ENCODE measurements at places on chromosomes 5 and 9. TPM values are rescaled to one million over a fixed set of nuclear protein-coding genes. Genes with fewer than 3 reads are reported as not detected.

DNA sequence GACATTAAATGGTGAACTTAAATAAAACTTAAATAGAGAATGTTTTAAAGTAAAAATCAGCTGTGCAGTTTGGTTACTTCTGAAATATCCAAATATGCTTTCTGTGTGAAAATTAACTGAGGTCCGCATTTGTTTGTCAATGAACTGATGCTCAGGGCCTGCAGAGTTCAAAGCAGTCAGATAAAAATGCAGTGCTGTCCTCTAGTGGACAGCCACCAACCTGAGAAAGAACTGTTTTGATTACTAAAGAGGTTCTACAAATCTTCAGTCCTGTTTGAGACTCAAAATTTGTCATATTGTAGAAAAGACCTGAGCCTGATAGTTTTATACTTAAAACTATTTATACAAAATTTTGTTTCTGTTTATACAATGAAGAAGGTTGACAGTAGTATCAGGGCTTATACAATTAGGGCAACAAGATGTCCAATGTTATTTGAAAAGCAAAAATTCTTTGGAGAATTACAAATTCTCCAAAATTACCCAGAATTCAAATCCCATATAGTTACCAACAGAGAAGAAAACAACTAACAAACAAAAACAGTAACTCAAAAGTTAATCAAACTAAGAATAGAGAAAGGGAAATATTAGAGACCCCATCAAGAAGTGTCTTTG is 232.3 kb upstream of the TBCA start:
- DNase-seq: no peak

- DNase-seq: no peak
Observed at GRCh38 chr5:72066705-72067107, 40.6 kb upstream of the MAP1B start.

- DNase-seq: no peak
Observed at GRCh38 chr9:133543772-133544467, 9.4 kb downstream of the ADAMTSL2 start.

DNA sequence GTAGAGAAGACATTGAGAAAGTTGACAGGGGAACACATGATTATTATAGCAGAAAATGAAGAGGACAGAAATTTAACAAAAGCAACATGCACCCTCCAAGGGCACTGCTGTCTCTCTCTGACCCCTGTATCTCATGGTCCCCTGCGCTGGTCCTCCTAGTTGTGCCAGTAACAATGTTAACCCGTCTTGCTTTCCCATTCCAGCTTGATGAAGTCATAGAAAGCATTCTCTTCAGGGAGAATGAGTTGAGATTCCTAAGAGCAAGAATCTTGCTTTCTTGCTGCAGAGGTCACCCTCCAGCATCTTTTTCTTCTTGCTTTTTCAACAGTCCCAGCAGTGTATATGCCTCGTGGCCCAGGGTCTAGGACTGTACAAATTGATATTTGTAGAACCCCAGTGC is 279.6 kb upstream of the ADAMTSL1 start:
- no peak for DNase-seq

GRCh38 chr9:97462914-97463313 is 38.6 kb upstream of the TMOD1 start:
- no peak for DNase-seq

DNA sequence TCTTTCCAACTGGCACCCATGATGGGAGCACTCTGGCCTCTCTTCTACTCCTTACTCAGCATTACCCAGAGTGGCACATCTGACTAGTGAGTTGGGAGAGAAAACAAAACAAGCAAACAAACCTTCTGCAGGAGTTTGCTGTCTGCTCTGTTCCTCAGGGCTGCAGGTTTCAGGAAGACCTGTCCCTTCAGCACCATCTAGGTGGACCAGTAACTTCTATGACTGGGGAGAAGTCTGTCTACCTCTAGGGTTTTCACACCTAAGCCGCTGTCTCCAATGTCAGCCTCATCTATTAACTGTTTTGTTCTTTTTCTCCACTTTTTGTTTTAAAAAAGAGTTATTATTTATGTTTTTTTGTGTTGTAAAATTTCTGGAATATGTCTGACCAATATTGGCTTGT is 58.7 kb downstream of the RAB3C start:
- DNase-seq: no peak

GRCh38 chr9:127835991-127836516 is 18.4 kb downstream of the ENG start:
- DNase-seq: no peak

- DNase-seq: no peak
Observed at GRCh38 chr5:149635394-149635793, 54.1 kb downstream of the ARHGEF37 start.

GRCh38 chr9:110847671-110848070 is 179.1 kb downstream of the MUSK start:
- DNase-seq: no peak

- no peak for DNase-seq
Observed at GRCh38 chr9:34547960-34548611, 25.3 kb upstream of the ENHO start.

DNA sequence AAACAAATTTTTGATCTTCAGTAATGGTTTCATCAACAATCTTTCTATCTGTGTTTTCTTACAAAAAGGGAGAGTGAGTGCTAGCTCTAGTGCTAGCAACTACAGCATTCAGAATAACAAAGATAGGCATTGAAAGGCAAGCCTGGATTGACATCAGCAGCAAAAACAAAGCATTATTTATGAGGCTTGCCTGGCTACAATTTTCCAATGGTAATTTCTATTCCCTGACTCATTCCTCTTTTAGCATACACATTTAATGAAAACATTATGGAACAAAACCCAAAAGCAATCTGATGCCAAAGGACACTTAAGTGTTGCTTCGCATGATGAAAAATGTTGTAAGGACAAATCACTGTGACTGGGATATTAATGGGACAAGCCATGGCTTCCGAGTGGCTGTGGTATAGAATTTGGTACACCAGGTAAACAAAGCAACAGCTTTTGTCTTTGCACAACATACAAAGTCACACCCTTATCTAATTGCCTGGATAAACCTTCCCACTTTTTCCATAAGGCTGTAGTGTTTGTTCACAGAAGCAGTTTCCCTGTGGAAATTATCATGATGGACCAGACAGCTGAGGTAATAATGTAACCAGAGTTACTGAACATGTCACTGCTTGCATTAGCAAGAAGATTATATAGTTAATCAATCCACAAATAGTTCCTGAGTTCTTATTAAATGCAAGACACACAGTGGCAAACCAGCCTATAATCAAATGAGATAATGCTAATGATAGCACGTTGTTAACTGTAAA is 179.8 kb upstream of the EDIL3 start:
- DNase-seq: no peak

GRCh38 chr5:1915316-1915715 is 32.6 kb upstream of the IRX4 start:
- DNase-seq: no peak

DNA sequence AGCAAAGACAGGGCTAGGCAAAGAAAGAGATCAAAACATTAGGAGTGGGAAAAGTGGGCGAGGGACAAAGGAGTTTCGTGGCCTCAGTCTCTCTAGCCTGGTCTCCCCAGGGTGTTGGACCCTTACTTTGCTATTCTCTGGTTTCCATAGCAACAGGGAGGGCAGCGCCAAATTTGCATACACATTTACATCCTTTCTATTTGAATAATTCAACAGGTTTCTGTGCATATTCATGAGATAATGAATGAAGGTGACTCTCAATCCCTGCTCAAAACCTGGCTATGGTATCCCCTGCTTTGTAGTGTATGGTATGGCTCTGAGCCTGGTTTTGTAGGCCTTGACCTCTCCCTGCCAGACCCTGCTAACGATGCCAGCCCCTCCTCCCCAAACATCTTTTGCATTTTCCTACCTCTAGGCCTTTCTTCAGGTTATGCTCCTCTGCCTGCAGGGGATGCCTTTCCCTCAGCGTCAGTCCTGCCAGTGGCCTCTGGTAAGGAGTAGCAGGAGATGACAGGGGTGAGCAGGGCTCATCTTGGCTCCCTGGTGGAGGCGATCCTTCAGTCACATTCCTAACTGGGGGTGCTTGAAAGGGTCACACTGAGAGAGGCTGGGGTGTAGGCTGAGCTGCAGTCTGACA is 9.8 kb downstream of the RPP25L start:
- no peak for DNase-seq

- no peak for DNase-seq
Observed at GRCh38 chr5:138910546-138911185, 35.5 kb upstream of the LRRTM2 start.

DNA sequence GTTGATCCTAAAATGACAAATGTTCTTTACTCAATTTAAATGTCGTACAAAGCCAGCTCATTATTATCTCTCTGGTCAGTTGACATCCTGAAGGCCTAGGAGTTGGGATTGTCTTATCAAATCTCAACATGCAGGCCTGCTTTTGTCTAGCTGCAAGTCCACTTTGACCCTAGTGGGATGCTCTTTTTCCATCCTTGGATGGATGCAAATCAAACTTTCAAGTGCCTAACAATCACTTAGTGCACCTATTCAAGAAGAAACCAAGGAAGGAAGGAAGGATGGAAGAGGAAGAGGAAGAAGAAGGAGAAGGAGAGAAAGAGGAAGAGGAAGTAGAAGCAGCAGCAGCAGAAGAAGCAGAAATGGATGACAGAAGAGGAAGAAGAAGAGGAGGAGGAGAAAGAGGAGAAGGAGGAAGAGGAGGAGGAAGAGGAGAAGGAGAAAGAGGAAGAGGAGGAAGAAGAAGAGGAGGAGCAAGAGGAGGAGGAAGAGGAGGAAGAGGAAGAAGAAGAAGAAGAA is 109.6 kb downstream of the PIK3R1 start:
- DNase-seq: no peak

DNA sequence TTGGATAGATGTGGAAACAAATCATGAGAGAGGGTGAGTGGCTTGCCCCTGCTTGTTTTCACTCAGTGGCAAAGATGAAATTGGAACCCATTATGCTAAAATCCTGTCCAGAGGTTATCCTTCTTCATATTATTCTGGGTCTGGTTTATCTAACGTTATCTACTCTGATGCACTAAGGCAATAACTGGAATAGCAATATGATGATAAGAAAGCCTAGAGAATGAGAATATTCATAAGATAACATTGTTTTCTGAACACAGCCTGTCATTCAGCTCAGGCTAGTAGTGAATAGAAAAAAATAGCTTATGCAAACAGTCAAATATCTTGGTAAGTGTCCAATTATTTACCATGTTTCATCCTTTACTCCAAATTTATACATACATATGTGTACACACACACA is 132.0 kb upstream of the C6 start:
- no peak for DNase-seq

- no peak for DNase-seq
Observed at GRCh38 chr5:154071799-154072413, 33.1 kb downstream of the MFAP3 start.

DNA sequence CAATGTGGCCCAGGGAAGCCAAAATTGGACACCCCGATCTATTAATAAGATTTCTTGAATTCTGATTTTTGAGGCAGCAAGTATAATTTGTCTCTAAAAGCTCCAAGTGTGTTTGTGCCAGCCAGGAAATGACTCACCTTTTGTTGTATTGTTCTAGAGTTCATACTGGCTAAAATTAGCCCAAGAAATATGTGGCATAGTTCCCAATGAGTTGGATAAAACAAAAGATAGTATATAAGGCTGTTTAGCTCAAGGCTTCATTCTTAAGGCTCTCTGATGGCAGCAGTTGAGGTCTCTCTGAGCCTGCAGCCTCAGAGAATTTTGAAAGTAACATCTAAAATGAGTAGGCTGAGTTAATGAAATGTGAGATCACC is 21.6 kb downstream of the HMGXB3 start:
- no peak for DNase-seq

DNA sequence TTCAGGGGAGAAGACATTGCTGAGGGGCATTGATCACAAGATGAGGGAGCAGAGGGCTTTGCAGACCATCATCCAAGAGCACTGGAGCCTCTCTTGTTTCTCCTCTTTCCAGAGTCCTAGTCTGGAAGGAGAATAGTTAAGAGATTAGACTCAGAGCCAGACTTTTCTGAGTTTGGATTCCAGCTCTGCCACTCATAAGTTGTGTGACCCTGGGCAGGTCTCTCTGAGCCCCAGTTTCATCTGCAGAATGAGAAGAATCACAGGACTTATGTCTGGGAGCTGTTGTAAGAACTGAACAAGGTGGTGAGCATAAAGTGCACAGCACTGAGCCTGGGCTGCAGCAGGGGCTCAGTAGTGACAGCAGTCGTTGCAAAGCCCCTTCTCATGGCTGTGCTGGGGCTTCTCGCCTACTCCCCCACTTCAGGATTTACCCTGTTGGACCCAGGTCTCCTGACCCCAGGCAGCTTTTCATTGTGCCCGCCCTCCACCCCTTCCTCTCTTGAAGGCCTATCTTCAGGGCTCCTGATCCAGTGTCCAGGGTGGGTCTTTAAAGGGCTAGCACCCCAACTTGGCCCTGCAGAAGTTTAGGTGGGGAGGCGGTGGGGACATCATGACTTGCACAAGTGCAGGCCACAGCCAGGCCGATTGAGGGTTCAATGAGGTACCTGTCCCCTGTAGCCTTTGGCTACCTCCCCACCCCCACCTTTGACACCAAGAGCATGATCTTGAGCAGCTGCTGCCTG is 1.5 kb downstream of the SYNPO start:
- no peak for DNase-seq

- DNase-seq: peak; percentile 56
Observed at GRCh38 chr5:58087123-58087522, 372.8 kb downstream of the PLK2 start.

DNA sequence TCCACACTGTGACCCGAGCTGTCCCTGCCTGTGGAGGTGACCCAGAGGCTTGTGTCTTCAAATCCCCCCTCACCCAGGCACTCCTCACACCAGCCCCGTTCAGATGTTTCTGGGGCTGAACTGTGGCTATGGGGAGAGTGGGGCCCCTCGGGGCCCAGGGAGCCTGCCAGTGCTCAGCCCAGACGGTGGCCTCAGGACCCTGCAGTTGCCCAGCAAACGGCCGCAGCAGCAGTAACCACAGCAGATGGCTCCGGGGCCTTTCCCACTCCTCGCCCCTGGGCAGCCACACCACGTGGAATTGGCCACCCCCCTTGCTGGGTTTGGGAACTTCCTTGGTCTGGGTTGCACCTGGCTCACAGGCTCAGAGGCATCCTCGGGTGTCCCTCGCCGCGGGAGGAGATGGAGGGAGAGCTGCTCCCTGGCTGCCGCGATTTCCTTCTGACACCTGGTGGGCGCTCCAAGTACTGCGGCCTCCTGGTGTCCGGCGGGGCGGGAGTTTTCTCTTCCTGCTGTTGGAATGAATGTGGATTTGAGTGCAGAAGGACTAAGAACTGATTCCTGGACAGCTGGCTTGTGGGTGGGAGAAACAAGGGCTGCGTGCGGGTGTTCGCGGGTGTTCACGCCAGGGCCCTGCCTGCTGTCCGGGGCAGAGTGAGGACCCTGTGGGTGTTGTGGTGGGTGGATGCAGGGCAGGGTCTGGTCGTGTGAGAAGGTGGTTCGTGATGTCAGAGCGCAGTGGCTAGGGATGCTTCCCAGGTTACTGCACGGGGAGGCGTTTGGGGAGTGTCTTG is 97.5 kb downstream of the COL5A1 start:
- peak; percentile 38 for DNase-seq

Gene RPL12
- polyA plus RNA-seq: 1,554 TPM

Gene ANGPTL2
- polyA plus RNA-seq: 10.8 TPM

Gene FAM153A
- polyA plus RNA-seq: not detected

Gene RALGPS1
- polyA plus RNA-seq: 20.6 TPM

Gene HDHD3
- 28.8 TPM for polyA plus RNA-seq

Gene NUTM2F
- polyA plus RNA-seq: not detected

Gene CKMT2
- polyA plus RNA-seq: 4.6 TPM

Gene DRD1
- polyA plus RNA-seq: not detected

Gene LCN10
- 1.2 TPM for polyA plus RNA-seq

Gene BASP1
- polyA plus RNA-seq: 91.3 TPM

Gene IGFBPL1
- 1.9 TPM for polyA plus RNA-seq

Gene DOK3
- polyA plus RNA-seq: 3.8 TPM
